Neural crest cell (in vitro differentiated cells): ENCODE measurements at places on chromosomes 7 and 10.

DNA sequence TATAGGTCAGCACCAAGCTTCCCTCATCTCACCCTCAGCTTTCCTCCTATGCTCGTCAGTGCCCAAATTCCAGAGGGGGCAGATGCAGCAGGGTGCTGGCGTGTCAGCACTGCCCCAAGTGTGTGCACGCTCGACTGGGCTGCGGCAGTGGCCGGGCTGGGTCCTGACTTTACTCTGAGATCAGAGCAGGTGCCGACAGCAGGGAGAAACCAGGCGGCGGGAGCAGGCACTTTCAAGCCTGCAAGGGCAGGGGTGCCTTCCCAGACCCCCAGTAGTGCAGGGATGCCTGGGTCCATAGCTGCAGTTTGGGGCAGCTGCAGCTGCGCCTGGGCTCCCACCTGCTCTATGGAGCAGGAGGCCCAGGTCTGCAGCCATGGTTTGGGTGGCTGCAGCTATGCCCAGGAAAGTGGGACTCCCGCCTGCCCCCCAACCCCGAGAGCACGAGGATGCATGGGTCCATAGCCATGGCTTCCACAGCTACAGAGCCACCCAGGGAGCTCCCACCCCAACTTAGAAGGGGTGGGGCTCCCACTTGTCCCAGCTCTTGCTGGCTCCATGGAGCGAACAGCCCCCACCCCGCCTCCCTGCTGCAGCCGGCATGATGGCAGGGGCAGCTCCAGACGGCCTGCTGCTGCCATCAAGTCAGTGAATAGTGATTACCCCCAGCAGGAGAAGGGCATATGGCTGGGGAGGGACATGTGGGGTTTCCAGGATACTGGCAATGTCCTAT lies 199.2 kb upstream of the KMT2E start:
- no peak for DNase-seq

DNA sequence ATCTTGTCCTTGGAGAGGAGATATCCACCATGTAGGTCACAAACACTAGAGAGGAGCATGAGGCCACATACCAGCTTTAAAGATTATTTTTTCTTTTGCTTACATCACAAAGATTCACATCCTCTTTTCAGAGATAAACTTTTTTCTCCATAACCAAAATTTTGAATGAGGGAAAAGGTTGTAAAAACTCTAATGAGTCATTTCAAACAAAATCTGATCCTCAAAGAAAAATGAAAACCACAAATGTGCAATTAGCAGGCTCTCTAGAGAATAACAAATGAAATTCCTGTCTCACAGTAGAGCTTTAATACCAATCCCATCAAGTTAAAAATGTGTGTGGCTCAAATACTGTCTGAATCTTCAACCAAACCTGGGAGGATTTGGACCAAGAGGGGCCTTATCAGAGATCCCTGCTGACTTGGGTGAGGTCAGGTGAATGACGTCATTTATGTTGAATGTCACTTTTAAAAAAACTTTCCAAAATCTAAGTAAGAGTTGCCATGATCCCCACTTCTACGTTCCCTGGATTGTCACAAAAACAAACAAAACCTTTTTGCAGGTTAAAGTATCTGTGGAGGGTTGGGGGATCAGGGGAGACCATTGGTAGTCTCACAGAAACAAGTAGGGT lies 261.5 kb upstream of the NPSR1 start:
- no peak for DNase-seq

- DNase-seq: no peak
Measured at GRCh38 chr10:129029851-129030602, 437.0 kb upstream of the MGMT start.

DNA sequence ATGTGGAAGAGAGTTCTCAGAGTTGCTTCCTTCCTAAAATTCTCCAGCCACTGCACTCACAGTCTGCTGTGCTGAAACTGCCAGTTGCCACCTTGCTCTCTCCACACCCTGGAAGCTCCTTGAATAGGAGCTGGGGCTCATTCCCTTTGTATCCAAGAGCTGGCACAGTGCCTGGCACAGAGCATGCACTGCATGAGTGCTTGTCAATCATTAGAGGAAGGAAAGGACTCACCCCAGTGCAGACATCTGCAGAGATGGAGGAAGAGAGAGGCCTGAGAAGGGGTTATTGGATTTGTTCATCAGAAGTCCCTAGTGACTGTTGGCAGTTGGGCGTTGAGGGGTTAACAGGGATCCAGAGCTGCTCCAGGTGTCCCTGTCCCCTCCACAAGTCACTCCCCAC lies 41.7 kb upstream of the DUSP5 start:
- DNase-seq: no peak

DNA sequence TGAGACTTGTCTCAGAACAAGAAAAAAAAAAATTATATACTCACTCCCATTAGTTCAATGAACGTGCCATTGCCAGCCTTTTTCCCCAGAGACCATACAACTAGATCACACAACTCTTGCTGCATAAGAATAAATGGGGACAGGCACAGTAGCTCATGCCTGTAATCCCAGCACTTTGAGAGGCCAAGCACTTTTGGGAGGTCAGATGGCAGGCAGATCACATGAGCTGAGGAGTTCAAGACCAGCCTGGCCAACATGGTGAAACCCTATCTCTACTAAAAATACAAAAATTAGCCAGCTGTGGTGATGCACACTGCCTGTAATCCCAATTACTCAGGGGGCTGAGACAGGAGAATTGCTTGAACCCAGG lies 13.6 kb downstream of the PDLIM1 start:
- no peak for DNase-seq

DNA sequence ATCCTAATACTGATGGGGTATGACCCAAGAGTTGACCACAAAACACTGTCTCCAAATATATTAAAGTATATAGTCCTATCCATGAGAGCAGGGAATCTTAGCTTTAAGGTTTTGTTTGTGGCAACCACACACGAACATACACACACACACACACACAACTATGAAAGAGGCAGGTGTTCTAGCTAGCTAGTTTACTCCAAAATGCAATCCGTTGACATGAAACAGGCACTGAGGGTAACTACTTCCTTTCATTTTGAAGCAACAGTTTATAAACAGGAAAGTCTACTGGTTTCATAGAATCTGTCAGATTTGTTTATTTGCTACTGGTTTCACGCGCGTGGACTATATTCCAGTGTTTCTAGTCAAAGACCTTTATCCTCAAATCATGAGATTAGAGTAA lies 14.8 kb downstream of the HTR5A start:
- DNase-seq: no peak

- no peak for DNase-seq
Measured at GRCh38 chr10:28623483-28623882, 53.8 kb upstream of the BAMBI start.

- no peak for DNase-seq
Measured at GRCh38 chr7:44306606-44307005, 18.8 kb downstream of the CAMK2B start.

DNA sequence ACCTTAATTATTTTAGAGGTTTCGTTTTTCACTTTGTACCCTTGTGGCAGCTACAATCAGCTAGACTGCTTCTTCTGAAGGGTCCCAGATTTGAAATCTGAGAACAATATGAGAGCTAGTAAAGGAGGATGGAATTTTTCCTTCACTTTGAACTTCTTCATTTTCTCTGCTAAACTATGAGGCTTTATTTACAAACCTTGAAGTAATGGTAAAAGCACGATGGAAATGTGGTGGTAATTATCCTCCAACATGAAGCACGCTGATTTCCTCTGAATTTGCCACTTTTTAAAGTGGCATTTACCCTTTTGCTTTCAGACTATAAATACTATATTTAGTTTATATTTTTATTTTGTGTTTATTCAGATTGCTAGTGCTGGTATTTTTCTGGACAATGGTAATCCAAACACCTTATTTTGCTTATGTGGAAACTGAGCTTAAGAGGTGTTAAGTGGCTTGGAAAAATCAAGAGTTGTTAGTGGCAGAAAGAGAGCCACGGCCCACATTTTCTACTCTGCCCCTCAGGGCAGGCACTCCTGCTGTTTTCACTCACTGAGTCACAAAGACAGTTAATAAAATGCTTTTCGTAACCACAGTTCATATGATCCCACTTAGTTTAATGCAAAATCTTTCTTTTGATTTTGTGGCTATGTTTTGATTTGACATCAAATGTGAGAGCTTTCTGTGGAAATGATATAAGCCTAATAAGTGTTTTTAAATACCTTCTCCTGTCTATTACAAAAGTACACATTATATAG lies 2.7 kb downstream of the SSMEM1 start:
- no peak for DNase-seq

GRCh38 chr10:71761541-71762113 lies 11.7 kb downstream of the VSIR start:
- DNase-seq: no peak

DNA sequence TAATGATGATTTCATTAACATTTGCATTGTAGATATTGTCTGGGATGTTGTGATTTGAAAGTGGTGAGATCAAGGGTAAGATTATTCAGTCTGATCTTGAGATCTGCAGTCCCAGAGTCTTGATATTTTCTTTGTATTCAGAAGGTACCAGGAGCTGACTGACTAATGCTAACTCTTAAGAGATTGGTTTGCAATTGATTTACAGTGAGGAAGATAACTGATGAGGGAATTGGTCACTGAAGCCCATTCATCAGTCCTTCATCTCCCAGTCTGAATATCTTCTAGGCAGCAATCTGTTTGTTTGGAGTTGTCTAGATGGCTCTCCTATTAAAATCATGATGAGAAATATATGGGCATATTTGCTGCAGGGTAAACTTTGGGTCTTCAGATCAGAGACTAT lies 473.7 kb downstream of the ARL4A start:
- no peak for DNase-seq

GRCh38 chr7:54837168-54837567 lies 78.2 kb upstream of the SEC61G start:
- DNase-seq: no peak

DNA sequence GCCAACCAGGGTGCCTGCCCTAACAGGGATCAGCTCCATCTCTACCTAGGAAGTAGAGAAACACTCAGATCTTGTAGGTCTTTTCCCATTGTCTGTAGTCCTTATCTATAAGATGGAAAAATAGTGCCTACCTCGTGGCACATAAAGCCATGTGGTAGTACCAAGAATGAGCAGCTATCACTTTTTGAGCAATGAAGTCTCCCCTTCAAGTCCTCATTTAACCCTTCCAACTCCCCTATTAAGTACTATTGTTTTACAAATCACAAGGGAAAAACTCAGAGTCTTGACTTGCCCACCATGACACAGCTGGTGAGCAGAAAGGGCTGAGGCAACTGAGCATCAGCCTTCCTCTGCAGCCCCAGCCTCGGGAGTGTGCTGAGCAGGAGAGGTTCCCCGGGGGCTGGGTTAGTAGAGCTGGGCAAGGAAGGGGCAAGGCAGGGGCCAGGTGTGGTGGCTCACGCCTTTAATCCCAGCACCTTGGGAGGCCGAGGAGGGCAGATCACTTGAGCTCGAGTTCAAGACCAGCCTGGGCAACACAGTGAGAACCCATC lies 3.3 kb downstream of the FRAT2 start:
- DNase-seq: no peak

GRCh38 chr7:125563557-125563956 lies 633.9 kb upstream of the POT1 start:
- DNase-seq: no peak

DNA sequence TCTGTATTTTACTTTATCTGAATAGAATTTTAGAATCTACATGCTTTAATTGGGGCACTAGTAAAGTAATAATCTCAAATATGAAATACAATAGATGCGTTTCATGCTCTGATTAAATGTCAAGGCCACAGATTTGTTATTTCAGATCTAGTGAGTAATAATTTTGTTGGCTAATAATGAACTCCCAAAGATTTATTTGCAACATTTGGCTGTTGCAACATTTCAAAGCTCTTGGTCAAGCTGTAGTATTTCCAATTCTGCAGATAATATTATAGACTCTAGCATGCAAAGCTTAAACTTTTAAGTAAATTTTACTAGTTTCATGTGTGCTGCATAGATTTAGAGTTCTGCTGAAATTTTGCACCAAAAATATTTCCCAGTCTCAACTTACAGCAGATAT lies 16.7 kb downstream of the LRRN3 start:
- no peak for DNase-seq

DNA sequence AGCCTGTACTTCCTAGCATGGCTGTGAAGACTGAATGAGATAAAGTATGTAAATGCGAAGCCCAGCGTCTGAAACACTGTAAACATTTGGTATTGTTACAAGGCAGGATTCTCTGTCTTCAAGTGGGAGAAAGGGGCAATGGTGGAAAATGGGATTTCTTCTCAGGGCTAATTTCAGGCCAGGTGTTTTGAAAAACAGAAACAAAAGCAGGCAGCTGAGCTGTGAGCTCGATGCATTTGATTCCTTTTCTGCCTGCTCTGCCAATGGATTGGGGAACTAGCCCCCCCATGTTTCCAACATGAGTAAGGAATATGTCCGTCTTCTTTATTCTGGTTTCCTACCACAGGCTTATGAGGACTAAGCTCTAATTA lies 732.1 kb upstream of the AUTS2 start:
- no peak for DNase-seq

DNA sequence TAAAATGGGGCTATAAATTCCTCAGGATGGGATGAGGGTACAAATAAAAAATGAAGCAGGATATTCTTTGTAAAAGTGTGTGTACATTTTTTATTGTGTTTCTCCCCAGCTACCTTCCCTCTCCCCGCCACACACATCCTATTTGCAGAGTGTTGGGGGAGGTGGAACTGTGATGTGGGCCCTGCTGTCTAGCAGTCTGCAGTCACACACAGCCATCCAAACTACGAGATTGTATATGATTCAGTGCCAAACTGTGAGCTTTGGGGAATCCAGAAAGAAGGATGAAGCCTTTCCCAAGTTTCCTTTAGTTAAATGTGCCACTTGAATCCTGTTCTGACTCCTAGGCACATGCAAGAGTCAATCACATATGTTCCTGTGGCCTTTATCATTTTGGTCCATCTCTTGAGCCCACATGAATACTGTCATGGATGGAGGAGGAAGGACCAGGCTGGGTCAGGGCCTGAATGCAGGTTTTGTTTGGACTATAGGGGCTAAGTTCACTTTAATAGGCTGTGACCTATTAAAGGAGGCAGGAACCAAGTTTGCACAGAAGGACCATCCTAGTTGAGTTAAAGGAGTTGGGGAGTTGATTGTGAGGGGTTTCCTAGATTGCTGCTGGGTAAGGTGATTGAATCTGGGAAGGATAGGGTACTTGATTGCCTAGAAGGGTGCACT lies 1.1 kb upstream of the SEMA4G start:
- DNase-seq: no peak

DNA sequence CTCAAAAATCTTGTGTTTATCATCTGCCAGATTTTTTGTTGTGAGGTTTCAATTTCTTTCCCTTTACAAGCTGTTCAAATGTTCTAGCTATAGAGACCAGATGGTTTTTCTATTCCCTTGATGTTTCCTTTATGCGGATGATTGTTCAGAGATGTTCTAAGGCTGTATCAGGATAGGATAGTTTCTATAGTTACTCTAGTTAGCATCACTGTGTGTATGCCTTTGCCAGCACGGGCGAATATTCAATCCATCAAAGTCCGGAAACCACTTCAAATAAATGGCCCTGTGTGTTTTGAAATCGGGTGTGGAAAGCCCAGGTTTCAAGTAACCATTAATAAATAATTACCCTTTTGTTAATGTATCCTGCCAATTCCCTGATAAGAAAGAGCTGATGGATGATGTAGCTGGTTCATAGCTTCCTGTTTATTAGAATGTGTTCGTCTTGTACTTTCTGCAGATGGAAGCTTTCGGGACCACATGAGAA lies 149.8 kb upstream of the PRKCQ start:
- DNase-seq: no peak
